ENCODE measurements at places on chromosomes 4 and X. TPM values are rescaled to one million over a fixed set of nuclear protein-coding genes. Genes with fewer than 3 reads are reported as not detected.
A peak's percentile ranks its signal among the peaks of the same experiment; 100 is the strongest.

SCD5 gene
- total RNA-seq = 55.6 TPM

TLR2 gene
- 0.51 TPM for total RNA-seq

ELK1 gene
- total RNA-seq = 13.4 TPM

FHDC1 gene
- 0.68 TPM for total RNA-seq

FAM47E gene
- total RNA-seq = 0.14 TPM

GRIA2 gene
- total RNA-seq = not detected

CT47B1 gene
- total RNA-seq = not detected

LAMP2 gene
- total RNA-seq = 125 TPM

GATB gene
- 18.7 TPM for total RNA-seq

- no peak for DNase-seq
These were observed 158.1 kb upstream of the VCX3A start for GRCh38 chrX:6693051-6693450.

- DNase-seq = no peak
These were observed 1778.2 kb upstream of the PCDH10 start for GRCh38 chr4:131370846-131371245.

- DNase-seq = no peak
These were observed 33.7 kb upstream of the STAG2 start for GRCh38 chrX:123927845-123928244.

DNA sequence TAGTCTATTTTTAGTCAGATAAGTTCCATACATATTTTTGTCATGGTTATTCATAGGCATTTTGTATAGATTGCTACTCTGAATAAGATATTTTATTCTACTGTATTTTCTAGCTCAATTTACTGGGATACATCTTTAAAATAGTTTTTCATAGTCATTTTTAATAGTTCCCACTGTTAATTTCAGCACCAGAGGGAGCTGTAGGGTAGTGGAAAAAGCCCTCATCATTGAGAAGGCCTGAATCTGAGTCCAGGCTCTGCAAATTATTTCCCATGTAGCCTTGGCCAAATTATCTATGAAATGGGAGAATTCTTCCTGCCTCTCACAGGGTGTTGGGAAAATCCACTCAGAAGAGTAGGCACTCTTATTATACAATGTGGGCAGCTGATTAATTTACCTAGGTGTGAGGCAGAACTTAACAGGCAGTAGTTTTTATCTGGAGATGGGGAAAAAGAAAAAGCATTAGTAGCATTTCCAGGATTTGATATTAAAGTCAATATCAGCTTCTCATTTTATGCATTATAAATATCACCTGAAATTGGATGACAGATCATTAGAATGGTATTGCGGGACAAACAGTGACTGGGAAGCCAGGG lies 102.9 kb upstream of the PAQR3 start:
- peak; percentile 37 for DNase-seq

GRCh38 chr4:46390355-46391058 lies 579 bp upstream of the GABRA2 start:
- DNase-seq = no peak

DNA sequence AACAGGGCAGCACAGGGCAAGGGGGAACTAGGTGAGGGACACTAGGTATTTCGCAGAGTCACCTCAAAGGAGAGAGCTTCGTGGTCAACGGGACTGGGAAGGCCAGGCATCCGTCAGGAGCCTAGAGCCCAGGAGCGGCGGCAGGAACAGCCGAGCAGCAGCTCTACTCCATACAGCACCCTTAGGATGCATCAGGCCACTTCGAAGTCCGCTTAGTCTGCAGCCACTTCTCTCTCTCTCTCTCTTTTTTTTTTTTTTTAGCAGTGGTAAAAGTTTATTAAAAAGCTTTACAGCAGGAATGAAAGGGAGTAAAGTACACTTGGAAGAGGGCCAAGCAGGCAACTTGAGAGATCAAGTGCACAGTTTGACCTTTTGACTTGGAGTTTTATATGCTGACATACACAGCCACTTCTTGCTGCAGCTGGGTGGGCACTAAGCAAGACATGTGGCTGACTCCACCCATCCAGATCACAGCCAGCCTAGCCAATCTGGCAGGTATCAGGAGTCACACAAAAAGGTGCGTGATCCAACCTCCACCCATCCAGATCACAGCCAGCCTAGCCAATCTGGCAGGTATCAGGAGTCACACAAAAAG lies 209.7 kb upstream of the RADX start:
- DNase-seq = no peak

- no peak for DNase-seq
These were observed 1106.0 kb downstream of the STIM2 start for GRCh38 chr4:27966664-27967063.

- no peak for DNase-seq
These were observed 77.7 kb downstream of the OPHN1 start for GRCh38 chrX:68355629-68355920.

- DNase-seq = no peak
These were observed 78.4 kb upstream of the RBPJ start for GRCh38 chr4:26242451-26242850.

DNA sequence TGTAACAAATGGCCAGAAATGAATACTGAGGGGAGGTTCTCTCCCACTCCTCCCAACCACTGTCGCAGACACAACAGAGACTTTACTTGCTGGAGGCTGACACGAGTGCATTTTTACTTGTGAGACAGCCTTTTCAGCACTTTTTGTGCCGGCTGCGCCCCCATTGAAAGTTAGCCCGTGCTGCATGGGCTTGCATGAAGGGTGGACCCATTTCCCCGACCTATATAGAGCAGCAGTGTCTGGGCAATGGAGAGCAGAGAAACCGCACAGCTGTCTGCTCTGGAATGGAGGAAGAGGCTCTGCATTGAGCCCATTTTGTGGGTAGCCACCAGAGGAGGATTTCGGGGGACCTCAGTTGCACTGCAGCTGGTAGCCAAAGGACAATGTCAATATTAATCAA lies 208.8 kb downstream of the UGT8 start:
- no peak for DNase-seq

- no peak for DNase-seq
These were observed 5.4 kb downstream of the DAPP1 start for GRCh38 chr4:99821918-99822503.

GRCh38 chr4:101277671-101278070 lies 69.7 kb downstream of the PPP3CA start:
- DNase-seq = no peak

DNA sequence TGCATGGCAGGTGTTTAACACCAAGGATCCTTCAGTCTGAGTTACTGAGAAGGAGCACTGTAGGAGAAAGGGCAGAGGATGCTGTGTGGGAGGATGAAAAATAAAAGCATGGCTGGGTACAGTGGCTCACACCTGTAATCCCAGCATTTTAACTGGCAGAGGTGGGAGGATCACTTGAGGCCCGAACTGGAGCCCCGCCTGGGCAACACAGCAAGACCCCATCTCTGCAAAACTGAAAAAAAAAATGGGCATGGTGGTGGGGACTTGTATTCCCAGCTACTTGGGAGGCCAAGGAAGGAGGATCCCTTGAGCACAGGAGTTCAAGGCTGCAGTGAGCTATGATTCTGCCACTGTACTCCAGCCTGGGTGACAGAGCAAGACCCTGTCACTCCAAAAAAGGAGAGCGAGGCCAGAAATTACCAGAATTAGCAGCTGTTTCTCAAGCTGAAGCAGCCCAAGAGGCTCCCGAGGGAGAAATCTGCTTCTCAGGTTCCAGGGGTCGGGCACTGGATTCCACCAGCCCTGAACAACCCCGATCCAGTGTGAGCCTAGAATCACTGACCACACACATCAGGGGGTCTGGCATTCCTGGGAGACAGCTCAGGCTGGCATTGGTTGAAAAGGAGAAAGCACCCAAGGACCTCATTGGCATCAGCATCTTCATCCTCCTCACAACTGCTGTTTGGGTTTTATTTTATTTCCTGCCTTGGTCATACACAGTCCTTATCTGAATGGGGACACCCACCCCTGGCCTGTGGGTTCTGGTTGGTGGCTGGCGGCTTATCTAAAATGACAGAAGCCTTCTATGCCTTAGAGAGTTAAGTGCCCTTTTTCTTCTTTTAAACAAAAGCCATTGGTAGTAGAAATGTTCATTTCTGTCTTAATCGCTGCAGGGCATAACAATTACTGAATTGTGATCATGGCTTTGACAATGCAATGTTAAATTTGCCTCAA lies 66.3 kb upstream of the TRIM2 start:
- DNase-seq = no peak

DNA sequence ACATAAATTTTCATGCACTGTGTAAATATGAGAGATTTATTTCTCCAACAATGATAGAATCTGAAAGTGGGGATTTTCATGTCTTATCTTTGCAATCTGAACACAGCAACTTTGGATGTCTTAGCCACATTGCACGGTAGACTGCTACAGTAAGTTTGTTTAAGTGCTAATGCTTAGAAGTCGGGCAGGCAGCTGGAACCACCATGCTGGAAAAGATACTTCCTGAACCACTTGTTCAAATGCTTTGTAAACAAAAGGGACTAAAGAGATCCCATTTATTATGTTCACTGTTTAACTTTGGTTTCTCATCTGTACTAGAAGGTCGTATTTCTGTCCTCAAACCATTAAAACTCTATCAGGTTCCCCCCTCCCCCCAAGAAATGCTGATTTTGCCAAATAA lies 555.9 kb upstream of the DIPK2B start:
- DNase-seq = peak; percentile 32

DNA sequence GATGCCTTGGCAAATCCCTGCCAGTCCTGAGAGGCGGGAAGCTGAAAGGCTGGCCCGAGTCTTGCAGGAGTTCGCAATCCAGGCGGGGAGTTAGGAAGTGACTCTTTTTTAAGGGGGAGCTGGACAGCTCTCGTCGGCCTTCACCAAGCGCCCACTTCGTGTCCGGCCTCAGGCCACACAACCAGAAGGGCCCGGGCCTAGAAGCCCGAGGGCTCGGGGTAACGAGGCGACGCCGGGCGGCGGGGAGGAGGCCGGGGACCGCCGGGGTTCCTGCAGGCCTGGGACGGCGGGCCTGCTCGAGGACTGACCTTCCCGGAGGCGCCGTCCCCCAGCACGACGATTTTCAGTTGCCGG lies 395 bp downstream of the RAB28 start:
- DNase-seq = peak; percentile 77

- DNase-seq = peak; percentile 23
These were observed 23.3 kb downstream of the MAML3 start for GRCh38 chr4:140130677-140131076.

GRCh38 chr4:165398570-165398969 lies 19.8 kb downstream of the CPE start:
- peak; percentile 21 for DNase-seq

DNA sequence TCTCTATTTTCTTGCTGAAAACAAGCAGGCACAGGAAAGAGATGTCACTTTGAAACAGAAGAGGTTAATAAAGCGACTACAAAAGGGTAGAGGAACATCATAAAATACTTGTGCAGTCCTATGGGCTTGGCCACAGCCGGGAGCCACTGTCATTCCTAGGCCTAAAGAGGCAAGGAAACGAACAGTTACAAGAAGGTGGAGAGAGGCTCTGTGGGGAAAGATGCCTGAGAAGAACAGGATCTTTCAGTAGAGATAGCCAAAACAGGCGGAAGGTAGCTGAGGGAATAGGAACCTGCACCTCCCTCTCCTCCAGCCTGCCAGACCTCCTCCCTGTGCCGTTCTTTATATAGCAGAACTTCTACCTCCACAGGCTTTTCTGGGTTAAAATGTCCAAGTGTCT lies 57.4 kb upstream of the ARSJ start:
- DNase-seq = no peak
